ENCODE measurements at places on chromosomes 1 and 21.

GRCh38 chr1:206951318-206952100 is 5.2 kb upstream of the PIGR start:
- no peak for DNase-seq

GRCh38 chr1:203676455-203676854 is 49.8 kb downstream of the ATP2B4 start:
- no peak for DNase-seq

GRCh38 chr21:39022863-39023693 is 160.2 kb downstream of the PSMG1 start:
- no peak for DNase-seq

DNA sequence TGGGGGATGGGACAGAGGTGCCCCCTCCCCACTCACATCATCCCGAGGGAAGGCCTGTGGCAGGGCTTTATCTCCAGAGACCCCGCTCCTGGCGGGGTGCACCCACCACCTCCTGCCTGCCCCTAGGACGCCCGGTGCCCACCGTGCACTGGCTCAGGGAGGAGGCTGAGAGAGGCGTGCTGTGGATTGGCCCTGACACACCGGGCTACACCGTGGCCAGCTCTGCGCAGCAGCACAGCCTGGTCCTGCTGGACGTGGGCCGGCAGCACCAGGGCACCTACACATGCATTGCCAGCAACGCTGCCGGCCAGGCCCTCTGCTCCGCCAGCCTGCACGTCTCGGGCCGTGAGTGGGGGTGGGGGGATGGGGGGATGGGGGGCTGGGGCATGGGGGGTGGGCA is 71.7 kb downstream of the TRIM11 start:
- no peak for DNase-seq

DNA sequence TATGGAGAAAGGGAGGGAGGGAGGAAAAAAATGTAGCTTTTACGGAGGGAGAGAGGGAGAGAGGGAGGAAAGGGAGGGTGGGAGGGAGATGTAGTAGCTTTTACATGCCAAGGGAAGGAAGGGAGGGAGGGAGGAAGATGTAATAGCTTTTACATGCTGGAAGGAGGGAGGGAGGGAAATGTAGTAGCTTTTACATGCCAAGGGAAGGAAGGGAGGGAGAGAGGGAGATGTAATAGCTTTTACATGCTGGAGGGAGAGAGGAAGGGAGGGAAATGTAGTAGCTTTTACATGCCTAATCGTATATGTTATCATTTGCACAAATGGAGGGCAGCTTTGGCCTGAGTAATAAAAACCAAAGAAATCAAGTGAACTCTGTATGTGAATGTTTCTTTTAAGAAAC is 35.6 kb downstream of the EEIG2 start:
- no peak for DNase-seq

DNA sequence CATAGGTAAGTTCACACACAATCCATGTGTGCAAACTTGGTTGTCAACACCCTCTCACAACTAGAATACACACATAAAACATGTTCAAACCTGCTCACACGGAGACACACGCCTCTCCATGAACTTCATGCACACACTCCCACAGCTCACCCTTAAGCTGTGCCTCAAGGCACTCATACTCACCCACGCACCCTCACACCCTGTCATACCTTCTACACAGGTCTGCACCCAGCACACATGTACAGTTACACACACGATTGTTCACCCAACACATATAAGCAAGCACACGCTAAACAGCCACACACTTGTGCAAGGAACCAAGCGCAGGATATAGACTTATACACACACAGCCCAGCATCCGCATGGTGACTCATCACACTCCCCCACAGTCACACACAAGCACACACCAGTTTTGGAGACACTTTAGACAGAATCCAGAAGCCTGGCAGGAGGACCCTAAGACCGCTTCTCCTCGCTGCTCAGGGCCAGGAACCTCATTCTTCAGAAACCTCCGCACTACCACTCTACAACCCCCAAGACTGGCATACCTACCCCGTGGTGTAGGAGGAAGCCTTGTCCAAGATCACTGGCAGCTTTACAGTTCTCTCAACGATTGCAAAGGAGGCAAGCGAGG is 58.7 kb upstream of the ZC3H12A start:
- DNase-seq: no peak

- DNase-seq: no peak
Observed at GRCh38 chr1:117815926-117816325, 113.5 kb downstream of the GDAP2 start.

DNA sequence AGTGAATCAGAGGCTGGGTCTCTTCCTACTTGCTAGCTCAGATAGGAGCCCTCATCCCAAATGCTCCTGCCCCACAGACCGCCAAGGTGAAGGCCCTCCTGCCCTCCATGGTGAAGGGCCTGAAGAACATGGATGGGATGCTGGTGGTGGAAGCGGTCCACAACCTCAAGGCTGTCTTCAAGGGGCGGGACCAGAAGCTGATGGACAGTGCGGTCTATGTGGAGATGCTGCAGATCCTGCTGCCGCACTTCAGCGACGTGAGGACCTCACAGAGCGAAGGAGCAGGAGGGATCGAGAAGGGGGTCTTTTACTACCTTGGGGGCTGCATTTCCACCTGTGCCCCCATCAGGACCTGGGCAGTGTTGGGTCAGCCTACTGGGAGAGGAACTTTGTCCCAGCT is 14.6 kb upstream of the TTC4 start:
- no peak for DNase-seq

GRCh38 chr1:94115254-94115899 is 5.6 kb downstream of the ABCA4 start:
- no peak for DNase-seq

- peak; percentile 17 for DNase-seq
Observed at GRCh38 chr1:87953732-87954344, 625.2 kb downstream of the LMO4 start.

GRCh38 chr1:43703836-43704235 is 3.5 kb upstream of the ST3GAL3 start:
- DNase-seq: no peak

- DNase-seq: no peak
Observed at GRCh38 chr1:234357831-234358230, 15.4 kb upstream of the COA6 start.

DNA sequence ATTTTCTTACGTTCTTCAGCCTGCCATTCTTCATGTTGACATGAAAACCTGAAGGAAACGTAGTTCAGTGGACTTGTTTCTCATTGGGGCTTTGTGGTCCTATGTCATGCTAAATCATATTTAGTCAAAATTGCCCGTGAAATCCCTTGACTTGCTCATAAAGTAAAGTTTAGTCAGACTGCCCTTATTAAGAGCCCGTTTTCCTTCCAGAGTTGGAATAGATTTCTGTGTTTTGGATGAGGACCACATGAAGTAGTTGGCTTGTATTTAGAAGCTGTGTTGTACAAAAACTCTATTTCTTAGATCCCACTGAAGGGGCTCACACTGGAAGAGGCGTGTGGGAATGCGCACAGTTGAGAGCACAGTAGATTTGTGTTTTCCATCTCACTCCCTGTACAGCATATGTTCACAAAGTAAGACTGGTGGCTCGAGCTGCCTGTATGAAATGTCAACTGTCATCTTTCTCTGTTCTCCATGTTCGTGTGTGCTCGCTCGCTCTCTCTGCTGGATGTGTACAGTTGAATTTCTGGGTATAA is 42.4 kb downstream of the CAMTA1 start:
- DNase-seq: no peak

DNA sequence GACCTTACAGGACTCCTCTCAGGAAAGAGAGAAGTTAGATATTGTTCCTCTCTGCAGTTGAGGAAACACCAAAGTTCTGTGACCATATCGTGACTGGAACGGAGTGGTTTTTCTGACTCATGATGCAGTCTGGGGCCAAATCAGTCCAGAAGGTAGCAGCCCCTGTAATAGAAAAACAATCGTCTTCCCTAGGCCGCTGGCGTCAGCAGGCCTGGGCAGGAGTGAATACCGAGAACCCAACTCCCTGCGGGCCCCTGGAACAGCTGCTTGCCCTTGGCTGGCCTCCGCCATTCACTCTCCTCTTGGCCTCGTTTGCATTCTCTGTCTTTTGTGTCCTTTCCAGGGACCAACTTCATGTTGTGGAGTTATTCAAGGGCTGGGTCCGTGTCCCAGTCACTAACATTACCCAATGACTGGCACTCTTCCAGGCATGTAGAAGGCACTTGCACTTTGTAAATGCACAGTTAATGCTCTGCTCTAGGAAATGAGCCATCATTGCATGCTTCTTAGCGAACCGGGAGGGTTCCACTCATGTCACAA is 10.9 kb upstream of the CD101 start:
- no peak for DNase-seq

DNA sequence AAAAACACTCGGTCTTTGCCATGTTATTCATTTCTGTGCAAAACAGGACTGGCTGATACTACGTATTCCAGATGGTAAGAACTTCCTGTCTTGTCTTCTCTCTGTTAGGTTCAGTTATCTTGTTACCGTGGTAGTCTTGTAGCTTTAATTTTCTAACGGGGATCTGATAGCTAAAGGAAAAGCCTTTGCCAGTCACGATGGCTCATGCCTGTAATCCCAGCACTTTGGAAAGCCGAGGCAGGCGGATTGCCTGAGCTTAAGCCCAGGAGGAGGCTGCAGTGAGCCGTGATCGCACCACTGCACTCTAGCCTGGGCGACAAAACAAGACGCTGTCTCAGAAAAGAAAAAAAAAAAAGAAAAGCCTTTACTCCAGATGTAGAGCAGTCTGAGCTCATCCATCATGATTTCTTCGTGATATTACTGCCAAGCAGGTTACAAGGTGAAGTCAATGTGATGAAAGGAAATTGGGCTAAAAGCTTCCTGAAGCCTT is 11.1 kb upstream of the MSTO1 start:
- DNase-seq: no peak

GRCh38 chr1:223711173-223711572 is 1.2 kb upstream of the CAPN2 start:
- no peak for DNase-seq

DNA sequence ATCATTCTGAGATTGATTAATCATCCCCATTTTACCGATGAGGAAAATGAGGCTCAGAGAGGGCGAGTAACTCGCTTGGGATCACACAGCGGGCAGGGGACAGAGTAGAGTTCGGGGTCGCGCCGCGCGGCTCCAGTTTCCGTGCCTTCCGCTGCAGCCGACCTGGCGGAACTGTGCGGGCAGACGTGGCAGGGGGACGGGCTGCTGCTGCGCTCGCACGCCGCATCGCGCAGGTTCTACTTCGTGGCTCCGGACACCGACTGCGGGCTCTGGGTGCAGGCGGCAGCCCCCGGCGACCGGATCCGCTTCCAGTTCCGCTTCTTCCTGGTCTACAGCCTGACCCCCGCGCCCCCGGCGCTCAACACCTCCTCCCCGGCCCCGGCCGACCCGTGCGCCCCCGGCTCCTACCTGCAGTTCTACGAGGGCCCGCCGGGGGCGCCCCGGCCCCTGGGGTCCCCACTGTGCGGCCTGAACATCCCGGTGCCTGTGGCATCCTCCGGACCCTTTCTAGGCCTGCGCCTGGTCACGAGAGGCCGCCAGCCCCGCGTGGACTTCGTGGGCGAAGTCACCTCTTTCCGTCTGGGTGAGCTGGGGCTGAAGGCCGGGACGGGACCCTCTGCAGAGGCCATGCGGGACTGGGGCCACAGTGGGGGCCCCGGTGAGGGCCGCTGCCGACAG is 2.3 kb downstream of the LDLRAD2 start:
- DNase-seq: no peak

DNA sequence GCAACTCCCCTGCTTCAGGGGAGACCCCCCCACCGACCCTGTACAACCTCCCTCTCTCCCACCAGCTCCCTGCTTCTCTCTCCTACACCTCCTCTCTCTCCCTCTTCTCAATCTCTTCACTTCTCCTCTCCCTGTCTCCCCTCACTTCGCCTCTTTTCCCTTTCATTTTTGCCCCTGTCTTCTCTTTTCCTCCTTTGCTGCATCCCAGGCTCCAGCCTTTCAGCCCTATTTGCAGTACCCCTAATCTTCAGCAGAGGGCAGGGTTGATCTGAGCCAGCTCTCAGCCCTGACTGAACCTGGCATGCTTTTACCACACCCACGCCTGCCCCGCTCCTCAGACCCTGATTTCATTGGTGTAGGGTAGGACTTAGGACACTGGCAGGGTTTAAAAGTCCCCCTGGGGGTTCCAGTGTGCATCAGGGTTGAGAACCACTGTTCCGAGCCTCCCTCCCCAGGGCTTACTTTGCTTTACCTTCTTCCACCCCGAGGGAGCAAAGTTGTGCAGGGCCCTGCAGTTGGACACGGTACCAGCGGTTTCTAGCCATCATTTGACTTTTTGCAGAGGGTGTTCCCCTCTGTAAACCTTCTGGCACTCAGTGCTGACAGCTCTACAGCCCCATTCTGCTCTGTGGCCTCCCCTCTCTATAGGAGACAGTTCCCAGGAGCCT is 67.3 kb upstream of the CNTN2 start:
- peak; percentile 84 for DNase-seq

GRCh38 chr1:114338191-114338890 is 172.7 kb downstream of the TRIM33 start:
- no peak for DNase-seq
